ENCODE measurements at places on chromosomes 2 and 18. TPM values are rescaled to one million over a fixed set of nuclear protein-coding genes. Genes with fewer than 3 reads are reported as not detected.

The FABP1 gene
- total RNA-seq, result not detected

The SLC4A5 gene
- total RNA-seq, result 1.2 TPM

The LYPD6 gene
- total RNA-seq, result 1.1 TPM

The CPLX4 gene
- not detected for total RNA-seq

The IL1F10 gene
- total RNA-seq, result not detected

The CYRIA gene
- 3.9 TPM for total RNA-seq

The SKOR2 gene
- total RNA-seq, result not detected

The LAMA1 gene
- total RNA-seq, result not detected

The ALPP gene
- total RNA-seq, result 47.5 TPM

The EPB41L3 gene
- not detected for total RNA-seq

The KRTCAP3 gene
- total RNA-seq, result 62.9 TPM

The ASB18 gene
- total RNA-seq, result not detected

The LRRC30 gene
- total RNA-seq, result not detected

The CD28 gene
- not detected for total RNA-seq

The OXER1 gene
- not detected for total RNA-seq

The ATG4B gene
- 162 TPM for total RNA-seq

The B3GNT7 gene
- 14.0 TPM for total RNA-seq

The PSMA8 gene
- total RNA-seq, result not detected

The KCNE4 gene
- not detected for total RNA-seq

The GALNT13 gene
- 3.6 TPM for total RNA-seq

The CYP1B1 gene
- total RNA-seq, result 36.3 TPM

The MOCOS gene
- total RNA-seq, result 30.4 TPM

Measured in PC-9 (cell line).